Activated CD4-positive, alpha-beta memory T cell treated with anti-CD3 and anti-CD28 coated beads for 36 hours (primary cell): ENCODE measurements at places on chromosomes 3 and 15. TPM values are rescaled to one million over a fixed set of nuclear protein-coding genes. Genes with fewer than 3 reads are reported as not detected.

The RPL22L1 gene
- 382 TPM for total RNA-seq

The RETNLB gene
- total RNA-seq = not detected

The SNX22 gene
- 0.68 TPM for total RNA-seq

The EXD1 gene
- total RNA-seq = not detected

The CADPS gene
- not detected for total RNA-seq

The GHSR gene
- not detected for total RNA-seq

The HIGD2B gene
- total RNA-seq = 0.31 TPM

The SMCO1 gene
- total RNA-seq = not detected

The CFAP44 gene
- total RNA-seq = 2.9 TPM

The CCR3 gene
- not detected for total RNA-seq

The CPOX gene
- 36.0 TPM for total RNA-seq

The GOLGA8S gene
- total RNA-seq = not detected

The MPI gene
- 56.4 TPM for total RNA-seq

The RLBP1 gene
- not detected for total RNA-seq

The VILL gene
- total RNA-seq = 11.3 TPM
